ENCODE measurements at places on chromosomes 12 and 14.

- no peak overlapping the region for H3K27ac ChIP-seq
- H3K4me1 ChIP-seq: no peaks in the 10 kb centered on the region
- peaks cover 26% of the 10 kb centered on the region for H3K27me3 ChIP-seq
- no peaks in the 10 kb centered on the region for H3K36me3 ChIP-seq
- no peak for DNase-seq
Measured at GRCh38 chr12:76106631-76107030, 22.1 kb upstream of the NAP1L1 start.

DNA sequence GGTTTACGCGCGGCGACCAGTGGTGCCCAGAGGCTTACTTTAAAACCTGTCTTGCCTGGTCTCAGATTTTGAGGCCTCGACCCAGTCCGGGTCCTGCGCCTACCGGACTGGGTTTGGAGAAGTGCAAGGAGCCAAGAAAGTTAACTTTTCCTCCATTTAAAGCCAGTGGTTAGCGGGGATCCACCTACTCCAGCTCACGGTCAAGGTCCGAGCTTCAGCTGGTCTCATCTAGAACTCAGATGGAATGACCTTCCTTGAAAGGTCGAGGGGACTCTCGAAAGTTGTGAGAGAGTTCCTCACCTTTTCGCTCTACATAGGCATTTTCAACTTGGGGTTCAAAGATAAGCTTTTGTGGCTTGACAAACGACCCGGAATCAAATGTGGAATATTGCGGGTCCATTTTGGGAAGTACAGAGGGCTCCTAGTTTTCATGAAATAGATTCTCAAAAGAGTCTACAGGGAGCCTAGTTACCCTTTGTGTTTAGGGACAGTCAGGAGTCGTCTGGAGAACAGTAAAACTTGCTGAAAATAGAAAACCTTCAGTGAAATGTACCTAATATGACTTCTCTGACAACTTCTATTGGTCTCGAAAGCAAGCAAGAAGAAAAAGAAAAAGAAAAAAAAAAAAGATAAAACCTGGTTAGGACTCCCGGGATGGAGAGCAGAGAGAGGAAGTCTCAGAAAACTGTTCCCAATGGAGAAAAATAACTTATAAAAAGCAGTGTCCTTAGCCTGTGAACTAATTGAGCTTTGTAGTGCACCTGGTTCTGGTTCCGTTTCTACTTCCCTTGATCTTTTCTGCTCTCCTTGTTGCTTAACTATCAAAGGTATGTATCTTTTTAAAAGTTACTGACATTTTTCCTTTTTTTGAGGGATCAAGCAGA, 1.4 kb downstream of the KCNMB4 start:
- peaks cover 21% of the 10 kb centered on the region for H3K4me1 ChIP-seq
- H3K4me3 ChIP-seq: peak overlapping the region; percentile 87
- H3K27me3 ChIP-seq: peaks cover 33% of the 10 kb centered on the region
- no peak overlapping the region for H3K27ac ChIP-seq
- no peak for DNase-seq

DNA sequence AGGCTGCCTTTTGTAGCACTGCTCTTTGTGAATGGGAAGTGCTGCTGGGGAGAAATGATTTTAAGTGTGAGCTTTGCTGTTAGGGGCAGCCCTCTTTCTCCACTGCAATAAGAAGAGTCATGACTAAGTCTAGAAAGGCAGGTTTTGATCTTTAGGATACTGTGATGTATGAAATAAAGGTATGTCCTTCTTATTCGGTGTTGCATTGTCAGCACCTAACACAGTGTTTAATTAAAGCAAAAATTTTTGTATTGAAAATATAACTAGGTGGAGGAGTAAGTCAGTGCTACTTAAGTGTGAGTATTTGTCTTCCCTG, 81.5 kb downstream of the ETV6 start:
- H3K27ac ChIP-seq: peak overlapping the region; percentile 78
- no peak for DNase-seq
- H3K4me1 ChIP-seq: peaks cover 70% of the 10 kb centered on the region
- no peaks in the 10 kb centered on the region for H3K27me3 ChIP-seq
- peaks cover 38% of the 10 kb centered on the region for H3K36me3 ChIP-seq
- H3K4me3 ChIP-seq: peak overlapping the region; percentile 28

DNA sequence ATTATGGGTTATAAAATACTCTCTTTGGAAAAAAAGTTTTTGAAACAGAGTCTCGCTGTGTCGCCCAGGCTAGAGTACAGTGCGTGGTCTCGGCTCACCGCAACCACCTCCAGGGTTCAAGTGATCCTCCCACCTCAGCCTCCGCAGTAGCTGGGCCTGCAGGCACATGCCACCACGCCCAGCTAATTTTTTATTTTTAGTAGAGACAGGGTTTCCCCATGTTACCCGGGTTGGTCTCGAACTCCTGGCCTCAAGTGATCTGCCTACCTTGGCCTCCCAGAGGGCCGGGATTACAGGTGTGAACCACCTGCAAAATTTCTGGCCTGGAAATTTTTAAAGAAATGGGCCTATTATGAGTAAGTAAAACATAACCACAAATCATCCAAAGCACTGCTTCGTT, 3.8 kb downstream of the USP15 start:
- peak overlapping the region; percentile 75 for H3K4me3 ChIP-seq
- H3K4me1 ChIP-seq: peaks cover 57% of the 10 kb centered on the region
- DNase-seq: no peak
- H3K27ac ChIP-seq: peak overlapping the region; percentile 73
- H3K36me3 ChIP-seq: peaks cover 32% of the 10 kb centered on the region
- no peaks in the 10 kb centered on the region for H3K27me3 ChIP-seq

DNA sequence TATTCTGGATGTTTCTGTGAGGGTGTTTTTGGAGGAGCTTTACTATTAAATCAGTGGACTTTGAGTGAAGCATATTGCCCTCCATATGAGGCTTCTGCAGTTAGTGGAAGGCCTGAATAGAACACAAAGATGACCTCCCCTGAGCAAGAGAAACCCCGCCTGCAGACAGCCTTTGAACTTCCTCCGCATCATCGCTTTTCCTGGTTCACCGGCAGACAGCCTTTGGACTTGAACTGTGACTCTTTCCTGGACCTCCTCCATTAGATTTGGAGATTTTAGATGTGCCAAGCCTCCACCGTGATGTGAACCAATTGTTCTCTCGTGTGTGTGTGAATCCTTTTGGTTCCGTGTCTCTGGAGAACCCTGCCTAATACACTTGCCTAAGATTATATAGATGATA, 208.4 kb downstream of the EFCAB11 start:
- H3K27me3 ChIP-seq: no peaks in the 10 kb centered on the region
- H3K4me1 ChIP-seq: peaks cover 40% of the 10 kb centered on the region
- peaks cover 29% of the 10 kb centered on the region for H3K36me3 ChIP-seq
- no peak for DNase-seq

GRCh38 chr14:75984674-75985073, 889 bp upstream of the IFT43 start:
- no peaks in the 10 kb centered on the region for H3K36me3 ChIP-seq
- H3K4me3 ChIP-seq: no peak overlapping the region
- no peak overlapping the region for H3K27ac ChIP-seq
- peaks cover 22% of the 10 kb centered on the region for H3K27me3 ChIP-seq

GRCh38 chr14:94304243-94304642, 11.2 kb upstream of the SERPINA10 start:
- no peak overlapping the region for H3K27ac ChIP-seq
- no peaks in the 10 kb centered on the region for H3K27me3 ChIP-seq
- H3K36me3 ChIP-seq: no peaks in the 10 kb centered on the region
- no peak overlapping the region for H3K4me3 ChIP-seq
- DNase-seq: no peak

- H3K27me3 ChIP-seq: no peaks in the 10 kb centered on the region
- H3K4me3 ChIP-seq: no peak overlapping the region
- DNase-seq: no peak
- H3K36me3 ChIP-seq: no peaks in the 10 kb centered on the region
- no peaks in the 10 kb centered on the region for H3K4me1 ChIP-seq
Measured at GRCh38 chr14:30193845-30194501, 266.3 kb upstream of the PRKD1 start.

DNA sequence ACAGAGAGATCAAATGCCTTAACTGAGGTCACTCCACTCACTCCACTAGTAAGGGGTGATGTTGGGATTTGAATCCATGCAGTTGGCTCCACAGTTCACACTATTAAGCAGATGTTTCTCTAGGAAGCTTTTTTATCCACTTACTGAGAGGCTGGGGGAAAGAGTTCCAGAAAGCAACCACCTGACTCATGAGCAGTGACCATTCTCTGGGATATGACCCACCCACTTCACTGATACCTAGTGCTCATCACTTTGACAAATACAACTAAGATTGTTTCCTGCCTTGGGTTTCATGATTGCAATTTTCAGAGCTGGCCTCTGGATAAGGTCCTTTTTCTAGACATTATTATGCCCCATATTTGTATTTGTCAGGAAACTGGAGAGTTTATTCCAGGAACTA, 152.1 kb upstream of the PLEKHG7 start:
- peaks cover 5% of the 10 kb centered on the region for H3K36me3 ChIP-seq
- H3K4me3 ChIP-seq: no peak overlapping the region
- no peaks in the 10 kb centered on the region for H3K27me3 ChIP-seq
- H3K27ac ChIP-seq: no peak overlapping the region
- DNase-seq: no peak

GRCh38 chr12:49089821-49090773, 4.5 kb downstream of the DHH start:
- peak overlapping the region; percentile 71 for H3K4me3 ChIP-seq
- H3K36me3 ChIP-seq: peaks cover 3% of the 10 kb centered on the region
- H3K4me1 ChIP-seq: peaks cover 44% of the 10 kb centered on the region

DNA sequence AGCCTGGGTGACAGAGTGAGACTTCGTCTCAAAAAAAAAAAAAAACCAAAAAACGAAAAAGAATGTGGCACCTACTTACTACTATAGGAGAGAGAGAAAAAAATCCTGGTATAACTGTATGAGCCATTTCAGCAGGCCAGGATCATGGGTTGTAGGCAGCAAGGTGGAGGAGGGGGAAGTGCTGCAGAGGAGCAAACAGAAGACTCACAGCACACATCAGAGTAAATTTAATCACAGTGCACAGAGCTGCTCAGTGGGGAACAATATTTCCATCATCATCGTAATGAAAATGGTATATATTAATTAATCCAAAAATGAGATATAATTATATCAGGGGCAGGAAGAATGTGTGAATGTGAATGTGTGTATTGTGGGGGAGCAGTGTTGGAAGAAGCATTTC, 175.8 kb downstream of the SLC2A13 start:
- no peak overlapping the region for H3K27ac ChIP-seq
- peaks cover 6% of the 10 kb centered on the region for H3K4me1 ChIP-seq
- no peak for DNase-seq
- H3K4me3 ChIP-seq: no peak overlapping the region

DNA sequence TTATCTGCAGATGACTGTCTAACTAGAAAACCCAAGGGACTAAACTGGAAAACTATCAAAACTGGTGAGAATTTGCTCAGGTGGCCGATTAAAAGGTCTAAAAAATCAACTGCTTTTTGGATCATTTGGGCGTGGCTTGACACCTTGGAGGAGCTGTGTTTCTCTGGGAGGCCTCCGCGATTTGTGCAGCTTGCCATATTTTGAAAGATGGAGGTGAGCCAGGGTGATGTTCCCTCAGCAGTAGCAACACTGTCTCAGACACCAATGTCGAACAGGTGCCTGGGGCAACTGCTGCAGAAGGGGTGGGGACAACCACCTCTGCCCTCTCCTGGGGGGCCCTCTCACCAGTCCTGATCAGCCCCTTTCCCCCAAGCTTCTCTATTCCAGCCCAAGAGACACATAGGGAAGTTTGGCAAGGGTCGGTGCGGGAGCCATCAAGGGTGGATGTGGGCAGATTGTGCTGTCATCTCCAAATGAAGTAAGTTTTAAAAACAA, 3.8 kb downstream of the CCDC177 start:
- H3K4me1 ChIP-seq: peaks cover 9% of the 10 kb centered on the region
- DNase-seq: no peak
- no peak overlapping the region for H3K27ac ChIP-seq
- H3K4me3 ChIP-seq: no peak overlapping the region

DNA sequence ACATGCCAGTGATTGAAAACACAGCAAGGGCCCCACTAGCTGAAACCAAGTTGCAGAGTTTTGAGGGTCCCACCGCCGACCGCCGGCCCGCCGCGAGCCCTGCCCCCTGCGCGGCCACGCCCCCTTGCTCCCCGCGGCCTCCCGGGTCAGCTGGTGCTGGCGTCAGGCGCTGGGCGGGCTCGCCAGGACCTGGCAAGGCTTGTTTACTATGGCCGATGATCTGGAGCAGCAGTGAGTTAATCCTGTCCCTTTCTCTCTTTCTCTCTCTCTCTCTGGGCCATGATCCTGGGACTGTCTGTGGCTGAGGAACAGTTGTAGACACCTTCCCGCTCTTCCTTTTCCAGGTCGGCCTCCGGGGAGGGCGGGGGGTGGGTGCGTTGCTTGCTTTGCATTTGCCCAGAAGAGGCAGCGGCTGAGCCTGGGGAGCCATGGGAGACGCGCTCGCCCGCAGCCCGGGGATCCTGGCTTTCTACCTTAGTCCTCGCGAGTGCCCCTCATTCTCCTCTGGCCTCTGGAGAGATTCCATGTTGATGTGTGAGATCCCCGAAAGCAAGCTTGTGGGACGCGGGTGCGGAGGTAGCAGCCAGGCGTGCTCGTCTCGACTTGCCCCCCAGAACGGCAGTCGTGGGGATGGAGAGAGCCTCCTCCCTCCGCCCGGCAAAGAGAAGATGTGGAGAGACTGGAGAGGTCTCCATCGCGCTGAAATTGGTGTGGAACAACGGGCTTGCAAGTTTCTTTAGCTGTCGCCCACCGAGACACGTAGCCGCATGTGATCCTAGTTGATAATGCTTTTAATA, at the start of gene ABHD4:
Gene ABHD4, plus strand, starts transcription at position 202 of the 797 bp plus-strand sequence. Its CDS starts 7 bp downstream, at position 209.
- peaks cover 45% of the 10 kb centered on the region for H3K4me1 ChIP-seq
- peak within 1 kb of the TSS; percentile 79 for H3K27ac ChIP-seq
- H3K4me3 ChIP-seq: peak within 1 kb of the TSS; percentile 87
- DNase-seq: peak; percentile 65

DNA sequence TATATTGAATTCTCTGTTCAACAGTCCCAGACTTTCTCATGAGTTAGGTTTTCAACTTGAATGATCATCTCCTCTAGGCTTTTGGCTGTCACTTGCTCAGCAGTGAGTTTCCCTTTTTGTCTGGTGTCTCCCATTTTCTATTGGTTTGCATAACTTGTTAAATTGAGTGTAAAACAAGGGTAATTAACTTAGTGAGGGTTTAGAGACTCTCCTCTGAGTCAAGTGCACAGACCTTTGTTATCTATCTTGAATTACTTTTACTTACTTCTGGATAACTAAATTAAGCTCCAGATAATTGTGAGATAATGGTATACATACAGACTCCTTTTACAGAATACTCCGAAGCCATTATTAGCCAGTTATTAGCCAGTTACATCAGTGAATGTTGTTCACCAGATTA, 22.0 kb downstream of the MLXIP start:
- peaks cover 7% of the 10 kb centered on the region for H3K36me3 ChIP-seq
- H3K4me1 ChIP-seq: peaks cover 34% of the 10 kb centered on the region
- DNase-seq: no peak
- no peak overlapping the region for H3K4me3 ChIP-seq
- no peaks in the 10 kb centered on the region for H3K27me3 ChIP-seq

GRCh38 chr12:123271001-123271668, 521 bp downstream of the CDK2AP1 start:
- H3K4me1 ChIP-seq: peaks cover 18% of the 10 kb centered on the region
- H3K27me3 ChIP-seq: no peaks in the 10 kb centered on the region
- H3K36me3 ChIP-seq: no peaks in the 10 kb centered on the region
- H3K4me3 ChIP-seq: no peak overlapping the region
- no peak overlapping the region for H3K27ac ChIP-seq

GRCh38 chr14:34025325-34026017, 74.6 kb upstream of the EGLN3 start:
- H3K4me1 ChIP-seq: peaks cover 9% of the 10 kb centered on the region
- no peak overlapping the region for H3K4me3 ChIP-seq
- H3K36me3 ChIP-seq: no peaks in the 10 kb centered on the region
- peaks cover 2% of the 10 kb centered on the region for H3K27me3 ChIP-seq
- no peak overlapping the region for H3K27ac ChIP-seq
- DNase-seq: no peak

- H3K36me3 ChIP-seq: no peaks in the 10 kb centered on the region
- H3K4me3 ChIP-seq: no peak overlapping the region
- H3K27ac ChIP-seq: no peak overlapping the region
- peaks cover 6% of the 10 kb centered on the region for H3K4me1 ChIP-seq
- peaks cover 7% of the 10 kb centered on the region for H3K27me3 ChIP-seq
Measured at GRCh38 chr14:101115652-101116051, 212.1 kb upstream of the RTL1 start.

Data from activated T-helper 2 cell treated with anti-CD3 and anti-CD28 coated beads, Interferon-gamma antibody, Interleukin-2, Interleukin-4, amounts not matched to agents 10 μg/mL and 5 μg/mL and 100 μg/mL, durations not matched to agents 14 hours and 24 hours and 36 hours (primary cell).